ENCODE measurements at places on chromosomes 7 and 10.
A peak's percentile ranks its signal among the peaks of the same experiment; 100 is the strongest.

DNA sequence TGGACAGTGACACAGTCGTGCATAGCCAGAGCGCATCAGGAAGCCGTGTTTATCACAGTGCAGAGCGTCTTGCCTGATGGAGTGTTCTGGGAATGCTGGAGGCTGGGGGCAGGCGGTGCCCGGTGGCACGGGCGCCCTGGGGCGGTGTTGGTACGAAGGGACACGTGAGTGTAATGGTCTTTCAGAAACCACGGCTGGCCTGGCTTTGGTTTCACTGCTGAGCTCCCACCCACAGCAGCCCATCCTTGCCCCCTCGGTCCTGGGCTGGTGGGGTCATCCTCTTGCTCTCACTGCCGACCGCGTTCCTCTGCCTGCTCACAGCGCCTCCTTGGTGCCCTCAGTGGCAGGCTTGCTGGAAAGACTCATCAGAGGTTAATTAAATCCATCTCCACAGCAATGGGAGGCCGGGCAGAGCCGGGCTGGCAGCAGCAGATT, 50.6 kb downstream of the NKX6-2 start:
- no peak overlapping the region for H3K4me3 ChIP-seq
- H3K27me3 ChIP-seq, result no peaks in the 10 kb centered on the region
- H3K4me1 ChIP-seq, result no peaks in the 10 kb centered on the region
- H3K27ac ChIP-seq, result no peak overlapping the region
- no peaks in the 10 kb centered on the region for H3K36me3 ChIP-seq

GRCh38 chr10:59819265-59819664, 66.0 kb upstream of the MRLN start:
- no peak for DNase-seq
- H3K4me1 ChIP-seq, result peaks cover 7% of the 10 kb centered on the region
- peaks cover 3% of the 10 kb centered on the region for H3K36me3 ChIP-seq

GRCh38 chr10:23325132-23325531, 19.5 kb downstream of the C10orf67 start:
- no peaks in the 10 kb centered on the region for H3K36me3 ChIP-seq
- no peak overlapping the region for H3K4me3 ChIP-seq
- H3K4me1 ChIP-seq, result no peaks in the 10 kb centered on the region
- DNase-seq, result no peak

- H3K27me3 ChIP-seq, result no peaks in the 10 kb centered on the region
- no peaks in the 10 kb centered on the region for H3K4me1 ChIP-seq
- no peak overlapping the region for H3K27ac ChIP-seq
- DNase-seq, result no peak
These were observed 10.2 kb downstream of the STK32C start for GRCh38 chr10:132297526-132297925.

GRCh38 chr7:73717025-73717807, 2.3 kb downstream of the STX1A start:
- H3K27me3 ChIP-seq, result no peaks in the 10 kb centered on the region
- H3K4me1 ChIP-seq, result peaks cover 27% of the 10 kb centered on the region
- H3K27ac ChIP-seq, result no peak overlapping the region
- no peak for DNase-seq

- H3K4me1 ChIP-seq, result no peaks in the 10 kb centered on the region
- H3K4me3 ChIP-seq, result no peak overlapping the region
- no peaks in the 10 kb centered on the region for H3K36me3 ChIP-seq
These were observed 33.0 kb downstream of the BTBD16 start for GRCh38 chr10:122304054-122304579.

DNA sequence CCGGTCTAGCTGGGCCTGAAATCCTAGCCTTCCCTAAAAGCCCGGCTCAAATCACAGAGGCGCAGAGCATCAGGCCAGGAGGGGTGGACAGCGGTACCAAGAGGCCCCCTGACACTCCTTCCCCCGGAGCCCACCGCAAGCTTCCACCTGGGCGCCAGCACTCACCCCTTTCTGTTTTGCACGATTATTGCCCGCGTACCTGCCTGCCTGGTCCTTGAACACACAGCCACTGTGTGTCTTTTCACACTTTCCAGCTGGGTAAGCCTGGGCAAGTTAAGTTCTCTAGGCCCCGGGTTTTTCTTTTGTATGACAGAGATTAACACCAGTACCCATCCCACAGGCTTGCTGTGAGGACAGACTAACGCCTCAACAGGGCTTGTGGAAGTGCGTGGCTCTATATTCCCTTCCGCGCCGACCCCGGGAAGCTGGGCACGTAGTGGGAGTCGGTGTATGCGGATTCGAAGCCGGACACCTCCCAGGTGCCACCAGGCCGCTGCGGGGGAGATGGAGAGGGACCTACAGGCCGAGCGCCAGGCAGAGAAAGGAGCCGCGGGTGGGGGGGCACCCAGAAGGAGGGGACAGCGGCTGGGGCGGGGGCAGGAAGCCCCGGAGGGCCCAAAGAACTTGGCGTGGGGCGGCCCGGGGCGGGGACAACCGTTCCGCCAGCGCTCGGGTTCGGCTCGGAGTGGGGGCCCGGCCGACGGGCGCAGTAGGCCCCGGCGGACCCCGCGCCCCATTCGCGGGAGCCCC, 792 bp downstream of the ZNF746 start:
- peak overlapping the region; percentile 71 for H3K4me3 ChIP-seq
- H3K27ac ChIP-seq, result peak overlapping the region; percentile 61
- H3K27me3 ChIP-seq, result no peaks in the 10 kb centered on the region

- H3K27ac ChIP-seq, result no peak overlapping the region
- no peak for DNase-seq
- no peaks in the 10 kb centered on the region for H3K4me1 ChIP-seq
- H3K27me3 ChIP-seq, result peaks cover 2% of the 10 kb centered on the region
- H3K36me3 ChIP-seq, result no peaks in the 10 kb centered on the region
These were observed 34.7 kb upstream of the C10orf71 start for GRCh38 chr10:49264177-49264677.

DNA sequence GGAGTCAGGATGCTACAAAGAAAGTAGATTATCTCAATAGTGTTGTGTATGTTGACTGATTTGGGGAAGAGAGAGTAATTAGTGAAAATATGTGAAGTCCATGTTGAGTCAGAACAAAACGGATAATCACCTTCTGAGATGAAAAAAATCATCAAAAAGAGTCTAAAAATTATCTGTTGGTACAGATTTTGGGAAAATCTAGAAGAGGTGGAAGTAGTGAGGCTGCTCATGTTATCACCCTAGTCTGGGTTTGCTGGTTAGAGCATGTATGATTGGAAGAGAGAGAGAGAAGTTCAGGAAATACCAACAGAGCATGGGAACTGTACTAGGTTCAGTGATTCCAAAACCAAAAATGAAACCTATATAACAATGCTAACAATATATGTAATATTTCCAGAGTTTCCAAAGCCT, 12.3 kb downstream of the RPA3 start:
- no peaks in the 10 kb centered on the region for H3K4me1 ChIP-seq
- no peak overlapping the region for H3K4me3 ChIP-seq
- no peaks in the 10 kb centered on the region for H3K27me3 ChIP-seq
- no peak for DNase-seq
- H3K36me3 ChIP-seq, result no peaks in the 10 kb centered on the region

DNA sequence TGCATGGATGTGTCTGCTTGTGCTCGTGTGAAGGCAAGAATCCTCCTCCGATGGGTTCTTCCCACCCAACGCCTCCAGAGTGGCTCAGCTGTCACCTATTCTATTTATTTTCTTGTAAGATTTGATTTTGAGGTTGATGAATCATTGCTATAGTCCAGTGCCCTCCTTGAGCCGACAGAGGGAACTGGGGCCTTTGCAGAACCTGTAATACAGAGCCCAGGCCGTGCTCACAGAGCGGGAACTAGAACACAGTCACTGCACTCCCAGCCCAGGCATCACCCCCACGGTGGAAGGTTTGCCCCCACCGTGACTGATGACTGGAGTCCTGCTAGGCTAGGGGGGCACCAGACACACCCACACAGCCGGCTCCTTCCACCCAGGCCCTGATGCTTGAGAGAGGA, 2.0 kb downstream of the RARRES2 start:
- no peak for DNase-seq
- H3K27me3 ChIP-seq, result peaks cover 18% of the 10 kb centered on the region
- no peaks in the 10 kb centered on the region for H3K36me3 ChIP-seq
- peaks cover 5% of the 10 kb centered on the region for H3K4me1 ChIP-seq
- no peak overlapping the region for H3K4me3 ChIP-seq

DNA sequence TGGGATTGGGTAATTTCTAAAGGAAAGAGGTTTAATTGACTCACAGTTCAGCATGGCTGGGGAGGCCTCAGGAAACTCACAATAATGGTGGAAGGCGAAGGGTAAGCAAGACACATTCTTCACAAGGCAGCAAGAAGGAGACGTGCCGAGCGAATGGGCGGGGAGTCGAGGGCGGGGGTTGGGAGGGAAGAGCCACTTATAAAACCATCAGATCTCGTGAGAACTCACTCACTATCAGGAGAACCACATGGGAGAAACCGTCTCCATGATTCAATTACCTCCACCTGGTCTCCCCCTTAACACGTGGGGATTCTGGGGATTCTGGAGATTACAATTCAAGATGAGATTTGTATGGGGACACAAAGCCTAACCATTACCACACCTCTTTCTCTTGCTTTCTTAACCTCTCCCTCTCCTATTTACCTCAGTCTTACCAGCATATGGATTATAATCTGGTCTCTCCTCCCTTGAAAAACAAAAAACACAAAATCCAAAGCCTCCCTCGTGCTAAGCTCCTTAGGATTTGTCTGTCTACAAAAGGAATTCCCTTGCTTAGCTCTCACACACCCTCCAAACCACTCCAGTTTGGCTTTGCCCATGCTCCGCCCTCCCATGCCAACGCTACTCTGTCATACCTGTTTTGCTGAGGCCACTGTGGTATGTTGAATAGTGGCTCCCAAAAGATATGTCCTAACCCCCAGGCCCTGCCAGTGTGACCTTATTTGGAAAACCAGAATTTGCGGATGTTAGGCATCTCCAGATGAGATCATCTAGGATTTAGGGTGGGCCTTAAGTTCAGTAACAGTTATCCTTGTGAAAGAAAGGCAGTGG, 19.6 kb upstream of the EFCAB10 start:
- no peak overlapping the region for H3K4me3 ChIP-seq
- H3K27me3 ChIP-seq, result no peaks in the 10 kb centered on the region
- H3K4me1 ChIP-seq, result no peaks in the 10 kb centered on the region
- no peaks in the 10 kb centered on the region for H3K36me3 ChIP-seq

DNA sequence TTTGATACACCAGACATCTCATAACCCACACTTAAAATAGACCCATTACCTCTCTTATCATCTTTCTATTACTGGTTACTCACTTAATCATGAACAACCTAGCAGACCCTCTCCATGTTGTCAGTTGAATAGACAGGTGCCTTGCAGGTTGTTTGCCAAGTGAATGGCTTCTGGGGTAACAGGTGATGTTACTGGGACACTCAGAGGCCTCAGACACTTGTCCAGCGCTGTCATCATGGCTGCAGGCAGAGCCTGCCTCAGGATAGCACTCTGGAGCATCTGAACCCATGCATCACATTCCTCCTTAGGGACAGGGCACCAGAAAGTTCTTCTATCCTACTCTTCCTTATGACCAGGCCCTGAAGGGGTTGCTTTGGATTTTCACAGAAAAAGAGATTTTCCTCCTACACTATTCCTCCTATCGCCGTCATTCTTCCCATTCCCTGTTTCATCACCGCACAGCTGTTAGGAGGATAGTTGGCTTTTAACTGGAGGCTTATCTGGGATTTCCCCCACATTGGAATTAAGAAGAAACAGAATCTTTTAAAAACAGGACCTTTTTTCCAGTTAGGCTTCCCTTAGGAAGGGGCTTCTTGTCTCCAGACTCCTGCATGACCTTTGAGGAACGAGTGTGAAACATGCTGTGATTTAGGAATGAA, 182.1 kb downstream of the VTI1A start:
- DNase-seq, result no peak
- no peaks in the 10 kb centered on the region for H3K36me3 ChIP-seq
- H3K4me1 ChIP-seq, result no peaks in the 10 kb centered on the region

DNA sequence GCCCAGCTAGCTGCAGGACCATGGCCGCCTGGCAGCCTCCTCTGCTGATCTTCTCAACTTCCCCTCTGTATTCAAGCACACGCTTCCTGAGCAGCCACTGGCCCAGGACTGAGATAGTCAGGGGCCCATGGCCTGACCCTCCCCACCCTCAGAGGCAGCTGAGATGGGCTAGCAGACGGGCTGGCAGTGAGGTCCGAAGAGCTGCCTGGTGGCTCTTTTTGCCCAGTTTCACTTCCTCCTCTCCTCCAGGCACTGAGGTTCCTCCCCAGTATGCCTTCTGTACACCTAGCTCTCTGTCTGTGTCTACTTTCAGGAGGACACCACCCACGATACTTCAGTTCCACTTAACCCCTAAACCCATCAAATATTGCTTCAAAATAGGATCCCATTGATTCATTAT, 395.6 kb downstream of the TNS3 start:
- no peaks in the 10 kb centered on the region for H3K4me1 ChIP-seq
- no peak overlapping the region for H3K27ac ChIP-seq
- H3K36me3 ChIP-seq, result no peaks in the 10 kb centered on the region
- no peak overlapping the region for H3K4me3 ChIP-seq
- no peaks in the 10 kb centered on the region for H3K27me3 ChIP-seq

- no peak overlapping the region for H3K27ac ChIP-seq
- peaks cover 7% of the 10 kb centered on the region for H3K27me3 ChIP-seq
- no peak for DNase-seq
- H3K36me3 ChIP-seq, result no peaks in the 10 kb centered on the region
- H3K4me1 ChIP-seq, result no peaks in the 10 kb centered on the region
These were observed 97.3 kb downstream of the DNAH11 start for GRCh38 chr7:21640105-21640504.

GRCh38 chr7:38675494-38676106, 44.4 kb upstream of the AMPH start:
- DNase-seq, result no peak
- peaks cover 3% of the 10 kb centered on the region for H3K27me3 ChIP-seq
- H3K27ac ChIP-seq, result no peak overlapping the region
- no peak overlapping the region for H3K4me3 ChIP-seq

DNA sequence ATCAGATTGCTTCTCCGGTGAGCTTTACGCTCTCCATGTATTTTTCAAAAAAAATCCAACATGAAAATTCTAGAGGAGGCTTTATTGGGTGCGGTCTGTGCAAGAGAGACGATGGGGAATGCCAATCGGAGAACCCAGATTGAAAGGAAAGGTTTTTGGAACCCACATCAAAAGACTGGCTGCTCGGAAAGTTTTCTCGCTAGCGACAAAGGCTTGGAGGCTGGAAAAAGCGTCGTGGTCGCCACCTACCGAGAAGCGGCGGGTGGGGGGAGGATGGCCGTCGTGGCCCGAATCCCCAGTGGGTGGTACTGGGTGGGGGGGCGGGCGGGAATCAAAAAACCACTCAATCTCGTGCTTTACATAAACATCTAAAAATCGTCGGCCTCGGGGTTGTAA, 1.1 kb upstream of the GTF2I start:
- H3K27ac ChIP-seq, result peak overlapping the region; percentile 43
- no peaks in the 10 kb centered on the region for H3K27me3 ChIP-seq
- peak overlapping the region; percentile 88 for H3K4me3 ChIP-seq
- H3K36me3 ChIP-seq, result no peaks in the 10 kb centered on the region
- DNase-seq, result peak; percentile 21

All from CD4-positive, CD25-positive, alpha-beta regulatory T cell (primary cell).